Vagina (tissue), 2 donors: ENCODE measurements at places on chromosomes 5 and 9. TPM values are rescaled to one million over a fixed set of nuclear protein-coding genes. Genes with fewer than 3 reads are reported as not detected.

DNA sequence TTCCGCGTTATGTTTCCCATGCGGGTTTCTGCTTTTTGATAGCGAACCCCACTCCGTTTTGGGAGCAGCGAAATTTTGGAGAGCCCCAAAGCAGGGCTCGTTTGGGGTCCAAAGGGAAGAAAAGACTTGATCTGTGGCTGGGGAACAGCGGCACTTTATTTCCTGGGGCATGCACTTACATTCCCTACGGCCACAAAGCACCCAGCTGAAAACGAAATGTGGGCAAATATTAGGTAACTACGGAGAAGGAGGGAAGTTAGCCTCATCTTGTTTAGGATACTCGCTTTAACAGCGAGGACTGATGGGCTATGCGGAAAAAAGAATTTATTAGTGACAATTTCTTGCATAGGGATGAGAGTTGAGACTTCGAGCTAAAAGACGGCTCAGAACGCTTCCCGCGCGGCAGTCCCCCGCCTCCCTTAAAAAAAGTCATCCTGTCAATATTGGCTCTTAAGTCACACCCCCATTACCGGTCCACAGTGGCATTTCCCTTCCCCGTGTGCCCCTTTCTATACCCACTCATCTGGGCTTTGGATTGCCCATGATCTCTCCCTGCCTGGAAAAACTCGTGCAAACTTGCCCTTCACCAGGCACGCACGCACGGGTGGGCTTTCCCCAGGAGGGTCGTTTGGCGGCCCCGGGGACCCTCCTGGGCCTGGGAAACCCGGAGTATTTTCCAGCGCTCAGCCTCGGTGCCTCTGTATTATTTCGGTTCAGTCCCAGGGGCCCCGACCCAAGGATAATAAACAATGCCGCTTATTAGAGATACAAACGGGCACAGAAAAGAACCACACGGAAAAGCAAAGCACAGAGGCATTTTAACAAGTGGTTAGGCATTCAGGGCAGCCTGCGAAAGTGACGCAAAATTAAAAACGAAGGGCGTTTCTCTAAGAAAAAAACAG is 35.8 kb upstream of the NFIB start:
- peak overlapping the region; percentile 59 for H3K27ac ChIP-seq
- DNase-seq = no peak
- no peaks in the 10 kb centered on the region for H3K36me3 ChIP-seq
- H3K4me3 ChIP-seq = peak overlapping the region; percentile 42

DNA sequence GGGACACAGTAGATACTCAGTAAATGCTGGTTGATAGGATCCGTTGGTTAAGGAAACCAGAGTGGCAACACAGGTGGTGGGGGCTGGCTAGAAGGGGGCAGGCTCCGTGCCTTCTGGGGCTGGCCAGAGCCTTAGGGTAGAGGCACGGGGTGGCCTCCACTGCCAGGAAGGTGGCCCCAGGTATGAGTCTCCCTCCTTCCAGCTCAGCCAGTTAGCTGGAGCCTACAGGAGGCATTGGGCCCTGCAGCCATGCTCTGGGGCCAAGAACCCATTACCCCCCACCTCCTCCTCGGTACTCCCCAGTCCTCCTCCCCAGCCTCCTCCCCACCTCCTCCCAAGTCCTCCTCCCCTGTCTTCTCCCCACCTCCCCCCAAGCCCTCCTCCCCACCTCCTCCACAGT is 27.7 kb downstream of the CXXC5 start:
- peaks cover 79% of the 10 kb centered on the region for H3K4me1 ChIP-seq
- H3K27me3 ChIP-seq = no peaks in the 10 kb centered on the region
- DNase-seq = no peak
- no peak overlapping the region for H3K4me3 ChIP-seq
- no peak overlapping the region for H3K27ac ChIP-seq

Gene GDNF
- 0.98 TPM for total RNA-seq

DNA sequence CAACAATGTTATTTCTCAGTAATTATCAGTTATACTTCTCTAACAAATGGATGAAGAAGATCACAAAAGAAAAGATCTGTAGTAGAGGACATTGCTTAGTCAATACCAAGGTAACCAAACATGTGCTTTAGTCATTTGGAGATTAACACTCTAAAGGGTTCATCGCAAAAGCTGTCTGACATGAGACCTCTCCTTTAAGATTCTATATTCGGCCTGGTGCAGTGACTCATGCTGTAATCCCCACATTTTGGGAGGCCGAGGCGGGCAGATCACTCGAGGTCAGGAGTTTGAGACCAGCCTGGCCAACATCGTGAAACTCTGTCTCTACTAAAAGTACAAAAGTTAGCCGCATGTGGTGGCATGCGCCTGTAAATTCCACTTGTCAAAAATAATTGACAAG is 18.3 kb upstream of the CKMT2 start:
- H3K27ac ChIP-seq = no peak overlapping the region
- no peak for DNase-seq
- no peak overlapping the region for H3K4me3 ChIP-seq
- H3K27me3 ChIP-seq = no peaks in the 10 kb centered on the region
- H3K36me3 ChIP-seq = no peaks in the 10 kb centered on the region
